ENCODE measurements at places on chromosomes 2 and 18.

GRCh38 chr2:10534514-10535250 is 86.6 kb upstream of the ODC1 start:
- no peak for DNase-seq

DNA sequence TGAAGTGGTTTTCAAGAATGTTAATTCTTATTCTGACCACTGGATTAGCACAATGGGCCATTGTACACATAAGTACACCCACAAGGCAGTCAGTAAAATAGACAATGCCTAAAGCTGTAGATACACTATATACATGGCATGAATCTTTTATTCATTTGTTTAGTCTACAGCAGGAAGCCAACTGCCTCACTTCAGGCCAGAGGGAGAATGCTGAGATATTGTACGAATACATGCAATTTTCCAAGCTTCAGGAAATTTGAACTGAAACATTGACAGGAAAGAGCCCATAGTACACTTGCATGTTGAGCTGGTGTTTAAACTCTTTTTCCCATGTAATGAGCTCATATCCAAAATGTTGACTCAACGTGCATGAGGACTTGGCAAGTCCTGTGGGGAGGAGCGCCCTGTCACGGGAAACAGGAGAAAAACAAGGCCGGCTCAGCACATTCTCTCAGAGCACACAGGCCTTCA is 111.6 kb upstream of the CYP1B1 start:
- DNase-seq, result no peak

DNA sequence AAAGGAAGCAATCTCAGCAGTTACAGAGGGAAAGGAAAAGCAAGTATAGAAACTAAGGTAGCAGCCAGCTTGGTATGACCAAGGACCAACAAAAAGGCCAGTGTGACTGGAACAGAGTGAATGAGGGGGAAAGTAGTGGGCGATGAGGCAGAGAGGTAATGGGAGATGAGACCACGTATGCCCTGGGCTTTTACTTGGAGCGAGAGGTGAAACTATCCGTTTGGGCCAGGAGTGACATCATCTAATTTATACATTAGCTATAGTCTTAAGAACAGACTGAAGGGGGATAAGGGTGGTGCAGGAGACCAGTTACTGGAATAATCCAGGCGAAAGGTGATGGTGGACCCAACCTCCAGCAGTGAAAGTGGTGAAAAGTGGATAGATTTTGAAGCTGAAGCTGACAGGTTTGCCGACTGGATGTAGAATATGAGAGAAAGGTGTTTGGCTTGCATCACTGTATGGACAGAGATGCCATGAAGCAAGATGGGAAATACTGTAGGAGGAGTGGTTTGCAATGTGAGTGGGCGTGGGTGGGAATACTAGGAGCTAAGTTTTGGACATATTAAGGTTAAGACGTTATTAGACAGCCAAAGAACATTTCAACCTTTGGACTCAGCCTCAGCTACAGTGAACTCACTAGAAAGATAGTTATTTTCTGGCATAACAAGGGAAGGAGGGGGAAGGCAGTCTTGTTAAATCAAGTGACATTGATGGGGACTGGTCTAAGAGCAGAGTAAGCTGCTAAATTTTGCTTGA is 106.0 kb downstream of the PLEKHM3 start:
- DNase-seq, result no peak

- DNase-seq, result no peak
Measured at GRCh38 chr2:45264227-45265225, 255.3 kb upstream of the SIX2 start.

- no peak for DNase-seq
Measured at GRCh38 chr2:190413421-190413820, 5.3 kb downstream of the MFSD6 start.

GRCh38 chr2:201344663-201345366 is 12.3 kb downstream of the FLACC1 start:
- no peak for DNase-seq

DNA sequence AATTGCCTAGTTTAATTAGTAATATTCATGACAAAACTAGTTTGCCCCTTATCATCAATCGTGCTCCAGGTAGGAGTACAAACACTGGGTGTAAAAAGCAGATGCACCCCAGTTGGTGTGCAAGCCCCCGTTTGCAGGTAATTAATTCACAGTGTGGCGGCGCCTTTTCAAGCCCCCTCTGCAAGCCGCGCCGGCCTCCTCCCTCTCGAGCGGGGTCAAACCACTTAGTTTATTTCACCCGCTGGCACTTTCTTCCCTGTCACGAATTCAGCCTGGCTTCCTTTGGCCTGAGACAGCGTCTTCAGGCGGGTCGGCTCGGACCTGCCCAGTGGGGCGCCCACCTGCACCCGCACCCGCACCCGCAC is 64.7 kb upstream of the MAPRE2 start:
- DNase-seq, result no peak

DNA sequence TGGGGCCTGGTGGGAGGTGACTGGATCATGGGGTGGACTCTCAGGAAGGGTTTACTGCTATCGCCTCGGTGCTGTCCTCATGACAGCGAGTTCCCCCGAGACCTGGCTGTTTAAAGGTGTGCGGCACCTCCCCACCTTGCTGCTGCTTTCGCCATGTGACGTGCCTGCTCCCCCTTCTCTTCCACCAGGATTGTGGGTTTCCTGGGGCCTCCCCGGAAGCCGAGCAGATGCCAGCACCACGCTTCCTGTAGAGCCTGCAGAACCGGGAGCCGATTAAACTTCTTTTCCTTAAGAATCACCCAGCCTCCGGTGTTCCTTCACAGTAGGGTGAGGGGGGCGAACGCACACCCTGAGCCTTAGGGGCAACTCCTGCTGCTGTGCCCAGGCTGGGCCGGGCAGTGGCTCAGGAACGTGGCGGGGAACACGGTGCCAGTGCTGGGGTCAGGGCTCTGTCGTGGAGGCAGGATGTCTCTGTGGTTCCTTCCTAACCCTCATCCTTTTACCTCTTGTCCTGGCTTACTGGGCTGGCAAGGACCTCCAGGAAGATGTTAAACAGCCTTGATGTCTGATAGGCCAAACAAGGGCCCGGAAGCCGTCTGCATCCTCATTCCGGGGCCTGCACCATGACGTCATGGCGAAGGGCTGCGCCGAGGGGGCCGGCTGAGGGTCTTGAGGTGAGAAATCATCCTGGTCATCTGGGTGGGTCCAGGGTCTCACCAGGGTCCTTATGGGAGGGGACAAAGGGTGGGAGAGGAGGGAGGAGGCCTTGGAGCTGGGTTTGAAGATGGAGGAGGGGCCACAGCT is 12.7 kb downstream of the NEU4 start:
- no peak for DNase-seq

DNA sequence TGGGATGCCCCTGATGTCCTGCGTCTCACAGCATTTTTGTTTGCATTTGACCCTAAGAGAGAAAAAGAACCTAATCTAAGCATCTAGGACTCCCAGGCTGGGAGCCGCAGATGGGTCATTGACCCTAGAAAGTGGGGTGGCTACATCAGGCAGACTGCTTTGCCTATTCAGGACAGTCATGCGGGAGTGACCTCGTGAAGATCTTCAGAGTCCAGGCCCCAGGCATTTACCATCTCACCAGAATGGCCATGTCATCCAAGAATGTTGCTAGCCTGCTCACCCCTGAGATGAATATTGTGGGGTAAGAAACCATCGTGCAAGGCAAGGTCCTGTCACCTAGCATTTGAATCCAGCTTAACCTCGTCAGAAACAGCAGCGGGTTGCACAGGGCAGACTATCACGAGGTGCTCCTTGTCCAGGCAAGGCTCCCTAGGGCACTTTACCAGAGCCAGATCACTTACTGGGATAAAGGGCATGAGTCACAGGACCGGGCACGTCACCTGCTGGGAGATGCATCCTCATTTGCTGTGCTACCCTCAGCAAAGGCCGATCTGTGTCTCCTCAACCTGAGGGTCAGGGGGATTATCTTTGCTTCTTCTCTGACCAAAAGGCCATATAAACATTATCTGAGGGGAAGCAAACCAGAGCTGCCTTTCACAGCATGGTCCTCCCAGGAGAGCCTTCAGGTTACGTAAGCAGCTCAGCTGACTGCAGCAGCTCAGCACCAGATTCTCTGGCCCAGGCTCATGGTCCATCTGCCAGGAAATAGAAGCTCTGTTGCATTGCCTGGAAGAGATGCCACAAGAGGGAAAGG is 162.3 kb downstream of the ACKR3 start:
- no peak for DNase-seq

DNA sequence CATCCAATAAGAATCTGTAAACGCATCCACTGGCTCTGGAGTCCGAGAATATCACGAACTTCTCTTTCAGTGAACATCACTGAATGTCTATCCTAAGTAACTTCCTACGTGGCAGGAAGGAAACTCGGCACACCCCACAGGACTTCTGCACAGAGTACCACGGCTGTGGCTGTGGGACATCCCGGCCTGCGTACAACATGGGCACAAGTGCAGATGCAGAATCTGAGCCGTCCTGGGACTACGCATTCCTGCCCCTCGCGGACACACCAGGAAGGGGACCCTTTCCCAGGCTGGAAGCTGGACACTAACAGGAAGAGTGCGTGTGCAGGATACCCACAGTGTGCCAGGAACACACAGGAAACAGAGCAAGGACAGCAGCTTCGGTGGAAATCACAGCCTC is 60.6 kb downstream of the ZNF516 start:
- no peak for DNase-seq

DNA sequence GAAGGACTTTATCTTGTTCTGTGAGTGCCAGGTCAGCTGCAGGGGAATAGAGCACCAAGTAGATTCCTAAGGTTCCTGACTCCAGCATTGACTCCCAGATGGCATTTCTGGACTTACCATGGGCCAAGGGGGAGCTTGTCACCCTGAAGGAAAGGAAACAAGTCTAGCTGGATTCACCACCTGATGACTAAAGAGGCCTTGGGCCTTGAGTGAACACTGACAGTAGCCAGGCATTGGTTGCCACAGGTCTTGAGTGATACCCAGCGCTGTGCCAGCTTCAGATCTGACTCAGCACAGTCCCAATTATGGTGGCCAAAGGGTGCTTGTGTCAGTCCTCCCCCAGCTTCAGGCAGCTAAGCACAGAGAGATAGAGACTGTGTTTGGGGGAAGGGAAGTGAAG is 40.1 kb upstream of the CAPN13 start:
- no peak for DNase-seq

DNA sequence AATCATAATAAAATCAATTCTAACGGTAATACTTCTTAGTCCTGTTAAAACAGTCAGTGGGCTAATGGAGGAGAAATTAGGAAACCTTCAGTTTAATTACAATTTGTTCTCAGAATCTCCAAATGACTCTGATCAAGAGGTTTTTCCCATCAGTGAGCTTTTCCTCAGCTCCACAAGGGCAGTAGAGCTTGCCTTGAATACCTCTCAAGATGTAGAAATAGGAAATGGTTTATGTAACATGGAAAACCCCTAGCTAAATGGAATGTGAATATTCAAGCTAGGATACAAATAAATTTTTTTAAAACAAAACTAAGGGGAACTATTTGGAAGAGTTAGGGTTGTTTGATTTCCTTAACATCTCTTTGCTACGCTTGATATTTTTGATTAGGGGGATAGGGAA is 87.5 kb downstream of the PLEKHM3 start:
- DNase-seq, result no peak

GRCh38 chr2:175003875-175004729 is 1.1 kb downstream of the CHN1 start:
- DNase-seq, result no peak

DNA sequence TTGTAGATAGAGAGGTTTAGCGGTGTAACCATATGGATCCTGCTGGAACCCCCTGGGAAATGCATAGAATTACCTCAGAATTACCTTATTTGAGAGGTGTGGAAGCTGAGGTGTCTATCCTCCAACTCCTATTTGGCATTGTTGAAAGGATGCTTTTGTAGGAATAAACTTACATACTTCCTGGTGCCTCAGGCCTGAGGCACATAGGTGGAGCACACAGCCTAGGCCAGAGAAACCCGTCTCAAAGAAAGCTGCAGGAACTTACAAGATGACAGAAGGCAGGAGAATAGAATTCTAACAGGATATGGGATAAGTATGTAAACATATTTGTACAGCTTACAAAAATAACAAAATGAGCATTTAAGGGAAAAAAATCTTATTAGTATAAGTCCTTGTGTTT is 1507.2 kb upstream of the ZEB2 start:
- DNase-seq, result no peak

DNA sequence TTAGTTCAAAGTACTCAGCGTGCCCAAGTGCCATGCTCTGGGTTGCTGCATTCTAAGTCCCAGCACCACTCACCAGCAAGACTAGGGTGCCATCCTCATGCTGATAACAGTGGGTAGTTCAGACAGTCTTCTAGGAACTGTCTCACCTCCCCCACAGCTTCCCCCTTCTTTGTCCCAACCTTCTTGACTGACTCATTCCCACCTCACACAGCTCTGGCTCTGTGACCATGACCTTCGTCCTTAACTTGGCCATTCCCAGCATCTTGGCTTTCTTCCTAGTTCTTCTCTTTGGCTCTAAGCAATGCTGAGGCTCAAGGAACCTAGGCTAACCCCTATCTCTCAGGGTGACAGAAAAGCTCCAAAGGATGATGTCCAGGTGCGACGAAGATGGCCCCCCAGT is 20.0 kb upstream of the CXCR4 start:
- no peak for DNase-seq

- no peak for DNase-seq
Measured at GRCh38 chr18:37710726-37711125, 145.1 kb upstream of the CELF4 start.

- DNase-seq, result peak; percentile 1
Measured at GRCh38 chr2:96110621-96111256, 5.6 kb downstream of the ADRA2B start.

- no peak for DNase-seq
Measured at GRCh38 chr18:58438161-58438957, 190.5 kb downstream of the ALPK2 start.
